Stimulated activated CD8-positive, alpha-beta memory T cell treated with anti-CD3 and anti-CD28 coated beads, Interleukin-4, amount 100 ng/mL, for 1 hour (primary cell): ENCODE measurements at places on chromosomes 1 and 21.
A peak's percentile ranks its signal among the peaks of the same experiment; 100 is the strongest.

DNA sequence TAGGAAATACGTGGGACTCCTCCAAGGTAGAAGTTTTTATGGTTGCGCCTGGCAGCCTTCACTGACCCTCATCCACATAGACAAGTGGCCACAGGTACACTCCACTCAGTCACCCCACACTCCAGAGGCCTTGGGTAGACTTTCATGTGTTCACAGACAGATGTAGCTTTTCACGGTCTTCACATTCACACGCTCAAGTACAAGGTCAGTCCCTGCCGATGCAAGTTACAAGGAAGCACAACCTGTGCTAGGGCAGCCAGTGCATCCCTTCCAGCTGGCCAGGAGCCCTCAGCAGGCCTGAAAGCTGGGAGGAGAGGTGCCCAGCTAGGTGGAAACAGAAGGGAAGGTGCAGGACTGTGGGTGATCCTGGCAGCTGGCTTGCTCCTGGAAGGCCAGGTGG, 55.5 kb upstream of the FAM20B start:
- DNase-seq, result no peak

- DNase-seq, result no peak
Measured at GRCh38 chr1:201655243-201655642, 116.3 kb downstream of the NAV1 start.

DNA sequence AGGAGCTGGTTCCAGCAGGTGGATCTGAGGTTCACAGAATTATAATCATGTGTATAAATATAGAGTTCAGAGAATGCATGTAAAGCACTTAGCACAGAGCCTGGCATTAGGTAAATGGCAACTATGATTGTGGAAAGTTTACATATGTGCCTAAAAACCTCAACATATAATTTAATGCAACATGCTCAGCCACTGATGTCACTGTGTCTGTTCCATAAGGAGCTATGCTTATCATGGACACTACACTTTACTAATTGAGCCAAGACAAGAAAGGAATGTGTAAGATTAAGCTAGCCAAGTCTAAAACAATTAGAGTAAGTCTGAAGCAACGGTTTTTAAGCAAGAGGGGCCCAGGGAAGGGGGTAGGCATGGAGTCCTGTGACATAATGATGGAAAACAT, 61.5 kb downstream of the GNG12 start:
- DNase-seq, result no peak

GRCh38 chr1:42941640-42942330, 16.9 kb downstream of the SLC2A1 start:
- no peak for DNase-seq

DNA sequence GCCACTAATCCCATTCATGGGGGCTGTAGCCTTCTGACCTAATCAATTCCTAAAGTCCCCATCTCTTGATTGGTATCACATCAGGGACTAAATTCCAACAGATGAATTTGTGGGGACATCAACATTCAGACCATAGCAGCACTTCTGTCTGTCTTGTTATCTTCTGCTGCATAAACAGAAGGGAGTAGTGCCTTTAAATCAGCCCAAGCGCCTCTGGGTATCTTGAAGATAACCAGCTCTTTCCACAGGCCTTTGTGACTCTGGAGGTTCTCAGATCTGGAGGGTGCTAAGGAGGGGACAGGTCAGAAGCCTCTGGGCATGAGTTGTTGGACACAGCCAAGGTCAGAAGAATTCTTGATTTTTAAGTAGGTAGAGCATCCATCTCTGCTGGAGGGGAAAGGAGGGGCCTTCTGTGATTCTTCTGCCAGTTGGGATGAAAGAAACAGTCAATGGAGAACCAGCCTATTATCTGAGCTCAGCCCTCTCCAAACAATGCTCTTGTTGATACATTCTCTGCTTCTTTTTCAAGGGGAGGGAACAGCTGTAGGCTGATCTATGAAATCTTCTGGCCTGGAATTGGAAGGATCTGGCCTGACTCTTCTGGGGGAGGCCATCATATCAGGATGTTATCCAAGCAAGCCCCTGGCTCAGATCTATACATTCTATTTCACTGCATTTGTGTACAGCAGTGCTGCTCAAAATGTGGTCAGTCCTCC, 31.3 kb upstream of the LRIG2 start:
- DNase-seq, result no peak

GRCh38 chr1:218164930-218165700, 120.0 kb upstream of the RRP15 start:
- no peak for DNase-seq

DNA sequence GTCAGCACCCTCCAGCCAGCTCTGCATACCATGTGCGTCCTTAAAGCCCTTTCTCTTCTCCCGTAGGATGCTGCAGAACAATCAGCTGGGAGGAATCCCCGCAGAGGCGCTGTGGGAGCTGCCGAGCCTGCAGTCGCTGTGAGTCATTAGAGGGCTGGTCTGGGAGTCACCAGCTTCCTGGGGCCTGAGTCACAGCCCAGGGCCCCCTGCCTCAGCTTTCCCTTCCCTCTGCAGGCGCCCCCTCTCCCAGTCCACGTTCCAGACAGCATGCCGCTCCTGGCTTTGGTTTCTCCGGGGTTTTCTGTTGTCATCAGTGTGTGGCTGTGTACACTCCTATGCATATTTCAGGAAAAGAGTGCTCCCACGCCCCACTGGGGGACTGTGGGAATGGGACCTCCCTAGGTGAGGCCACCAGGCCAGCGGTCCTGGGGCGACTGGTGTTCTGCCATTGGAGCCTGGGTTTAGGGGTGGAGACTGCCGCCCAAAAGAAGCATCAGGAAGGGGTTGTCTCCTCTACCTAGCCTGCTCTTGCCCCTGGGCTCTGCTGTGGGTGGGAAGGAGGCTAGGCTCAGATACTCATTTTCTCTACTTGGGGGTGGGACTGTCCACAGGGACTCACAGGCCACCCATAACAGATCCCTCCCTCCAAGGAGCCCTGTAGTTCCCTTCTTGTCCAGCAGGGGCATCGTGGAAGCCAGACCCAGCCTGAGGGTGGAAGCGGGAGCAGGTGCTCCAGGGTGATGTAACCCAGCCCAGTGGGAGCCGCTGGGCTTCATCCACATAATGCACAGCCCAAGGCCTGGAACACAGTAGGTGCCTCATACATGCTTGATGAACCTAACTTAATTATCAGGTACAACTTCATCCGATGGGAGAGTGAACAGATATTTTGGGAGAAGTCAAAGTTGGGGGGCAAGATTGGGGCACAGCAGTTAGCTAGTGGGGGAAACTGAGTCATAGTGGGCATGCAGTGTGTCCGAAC, 42.5 kb downstream of the LGR6 start:
- peak; percentile 26 for DNase-seq

DNA sequence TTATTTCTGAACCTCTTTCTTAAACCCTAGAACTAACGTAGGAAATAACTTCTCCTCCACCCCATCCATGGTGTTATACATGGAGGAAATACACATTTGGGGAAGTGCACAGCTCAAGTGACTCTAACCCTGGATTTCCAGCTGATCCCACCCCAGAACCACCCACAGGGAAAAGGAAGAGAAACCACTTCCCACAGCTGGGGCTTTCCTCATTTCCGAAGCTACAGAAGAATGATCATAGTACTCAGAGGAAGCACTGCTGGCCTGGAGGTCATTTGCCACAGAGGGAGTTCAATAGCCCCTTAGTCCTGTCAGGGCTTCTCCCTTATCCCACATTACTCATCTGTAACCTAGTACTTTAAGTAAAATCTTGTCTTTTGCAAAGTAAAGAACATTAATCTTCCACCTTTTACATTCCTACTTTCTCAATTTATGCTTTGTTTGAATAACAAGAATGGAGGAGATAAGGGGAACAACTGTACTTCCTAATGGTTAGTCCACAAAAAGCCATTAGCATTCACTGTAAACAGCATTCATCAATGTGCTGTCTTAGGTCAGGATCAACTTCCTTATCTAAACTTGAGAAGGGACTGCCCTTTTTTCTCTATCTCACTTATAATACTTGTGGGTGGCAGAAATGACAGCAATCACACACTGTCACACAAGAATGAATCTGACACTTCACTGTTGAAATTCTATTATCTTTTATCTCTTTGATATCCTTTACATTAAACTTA, 63.0 kb upstream of the RGS1 start:
- no peak for DNase-seq

DNA sequence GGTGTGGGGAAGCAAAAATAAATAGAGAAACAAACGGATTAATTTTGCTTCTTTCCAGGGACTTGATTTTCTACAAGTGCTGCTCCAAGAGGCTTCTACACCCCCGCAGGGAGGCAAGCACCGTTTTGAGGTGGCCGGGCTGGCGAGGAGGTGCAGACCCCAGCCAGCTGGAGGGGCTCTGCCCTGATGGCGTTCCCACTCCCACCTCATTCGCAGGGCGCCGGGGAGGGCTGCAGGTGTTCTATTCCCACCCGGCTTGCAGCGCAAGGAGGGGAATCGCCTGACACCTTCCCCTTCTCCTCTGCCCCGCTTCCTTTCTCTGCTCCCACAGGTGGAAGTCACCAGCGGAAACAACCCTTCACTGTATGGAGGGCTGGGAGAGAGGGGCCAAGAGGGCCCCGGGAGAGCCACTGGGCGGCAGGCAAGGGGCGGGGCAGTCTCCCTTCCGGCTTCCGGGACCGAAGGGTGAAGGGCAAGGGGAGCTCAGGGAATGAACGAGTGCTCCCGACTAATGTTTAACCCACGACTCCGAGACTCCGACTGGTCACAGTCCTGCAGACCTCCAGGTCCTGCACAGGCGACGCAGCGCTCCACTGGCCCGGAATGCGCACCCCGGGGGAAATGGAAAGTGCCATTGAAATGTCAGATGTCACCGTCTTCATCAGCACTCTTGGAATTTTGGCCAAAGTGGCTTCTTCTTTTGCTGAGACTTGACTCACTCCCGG, 29.1 kb downstream of the TEX35 start:
- peak; percentile 7 for DNase-seq

DNA sequence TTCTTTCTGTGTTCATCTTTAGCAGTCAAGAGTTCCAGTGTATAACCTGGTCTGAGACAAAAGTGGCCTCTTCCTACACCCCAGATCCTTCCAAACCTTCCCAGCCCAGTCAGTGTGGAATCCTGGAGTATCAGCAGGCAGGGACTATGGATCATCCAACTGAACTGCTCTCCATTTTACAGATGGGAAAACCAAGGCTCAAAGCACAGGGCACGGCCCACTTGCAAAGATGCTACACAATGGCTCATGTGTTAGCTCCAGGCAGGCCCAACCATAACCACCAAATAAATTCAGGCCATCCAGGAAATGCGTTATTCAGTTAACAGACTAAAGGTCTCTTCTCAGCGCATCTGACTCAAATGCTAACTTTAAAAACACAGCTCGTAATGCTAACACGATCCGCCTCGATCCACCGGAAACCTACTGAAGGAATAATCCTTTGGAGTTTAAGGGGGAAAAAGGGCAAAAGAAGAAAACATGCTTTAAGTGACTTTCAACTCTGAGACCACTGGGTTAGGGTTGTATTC, 7.1 kb downstream of the GLIS1 start:
- DNase-seq, result no peak

- no peak for DNase-seq
Measured at GRCh38 chr1:115530407-115530806, 111.4 kb upstream of the VANGL1 start.

DNA sequence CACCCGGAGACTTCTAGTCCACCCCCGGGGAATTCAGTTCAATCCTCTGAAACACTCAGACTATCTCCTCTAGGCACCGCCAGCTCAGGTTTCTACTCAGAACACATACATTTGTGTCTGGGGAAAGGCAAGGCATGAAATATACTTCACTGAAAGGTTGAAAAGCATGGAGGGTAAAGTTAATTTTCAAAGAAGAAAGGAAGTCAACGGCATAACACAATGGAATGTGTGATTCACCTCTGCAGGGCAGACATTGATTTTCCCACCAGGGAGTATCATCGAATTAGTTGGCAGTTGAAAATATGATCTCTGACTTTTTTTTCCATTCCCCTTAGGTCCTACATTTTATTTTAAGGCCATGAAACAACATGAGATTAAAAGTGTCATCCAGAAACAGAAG, 669.4 kb downstream of the SMYD3 start:
- no peak for DNase-seq
